ENCODE measurements at places on chromosomes 5 and 9. TPM values are rescaled to one million over a fixed set of nuclear protein-coding genes. Genes with fewer than 3 reads are reported as not detected.

PRR7 gene
- 58.8 TPM for total RNA-seq

MARVELD2 gene
- not detected for total RNA-seq

CERT1 gene
- 17.6 TPM for total RNA-seq

ADAMTS2 gene
- 0.79 TPM for total RNA-seq

GPX3 gene
- not detected for total RNA-seq

GTF3C4 gene
- total RNA-seq, result 30.8 TPM

TAF11L3 gene
- not detected for total RNA-seq
